ENCODE measurements at places on chromosomes 6 and 20.

DNA sequence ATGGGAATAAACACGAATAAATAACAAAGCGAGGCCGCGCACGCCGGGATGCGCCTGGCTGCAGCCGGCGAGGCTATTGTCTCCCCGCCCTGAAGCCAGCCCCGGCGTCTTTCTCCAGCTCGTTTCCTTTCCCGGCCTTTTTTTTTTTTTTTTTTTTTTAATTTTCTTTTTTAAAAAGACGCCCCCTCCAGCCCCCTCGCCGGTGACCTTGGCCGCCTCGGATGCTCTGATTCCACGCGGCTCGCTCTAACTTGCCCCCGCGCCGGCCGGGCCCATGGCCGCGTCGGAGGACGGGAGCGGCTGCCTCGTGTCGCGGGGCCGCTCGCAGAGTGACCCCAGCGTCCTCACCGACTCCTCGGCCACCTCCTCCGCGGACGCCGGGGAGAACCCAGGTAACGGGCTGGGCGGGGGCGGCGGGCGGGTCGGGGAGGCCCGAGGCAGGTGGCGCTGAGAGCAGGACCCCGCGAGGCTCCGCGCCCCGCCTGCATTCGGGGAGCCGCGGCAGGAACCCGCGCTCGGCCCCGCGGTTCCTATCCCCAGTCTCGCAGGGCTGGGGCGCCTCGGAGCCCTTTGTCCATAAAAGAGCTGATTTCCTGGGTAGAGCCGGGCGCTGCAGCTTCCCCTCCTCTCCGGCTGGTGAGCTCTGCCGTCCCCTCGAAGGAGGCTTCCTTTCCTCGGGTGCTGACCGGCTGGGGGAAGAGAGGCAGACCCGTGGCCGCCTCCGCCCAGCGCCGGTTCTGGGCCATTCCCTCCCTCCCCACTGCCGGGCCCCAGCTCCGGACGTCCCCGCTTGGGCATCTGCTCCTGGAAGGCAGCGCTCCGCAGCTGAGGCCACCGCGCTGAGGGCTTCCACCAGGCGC lies 631 bp downstream of the PHACTR3 start:
- DNase-seq: no peak

DNA sequence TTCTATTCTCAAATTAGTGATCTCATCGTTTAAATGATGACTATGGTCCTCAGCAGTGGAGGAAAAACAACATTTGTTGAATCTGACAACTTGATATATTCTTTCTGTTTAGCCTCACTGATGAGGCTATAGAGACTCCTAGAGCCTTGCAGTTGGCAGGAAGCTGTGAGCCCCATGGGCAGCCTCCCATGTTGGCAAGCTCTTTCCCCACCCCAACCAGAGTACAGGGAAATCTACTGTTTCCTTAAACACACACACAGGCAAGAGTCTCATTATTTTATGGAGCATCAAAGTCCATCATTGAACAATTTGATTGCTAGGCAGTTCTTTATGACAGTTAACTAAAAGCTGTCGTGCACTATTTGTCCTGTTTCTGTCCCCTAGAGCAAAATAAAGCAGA lies 498.2 kb upstream of the CITED2 start:
- DNase-seq: no peak

GRCh38 chr20:15599961-15600360 lies 973.3 kb downstream of the KIF16B start:
- no peak for DNase-seq

DNA sequence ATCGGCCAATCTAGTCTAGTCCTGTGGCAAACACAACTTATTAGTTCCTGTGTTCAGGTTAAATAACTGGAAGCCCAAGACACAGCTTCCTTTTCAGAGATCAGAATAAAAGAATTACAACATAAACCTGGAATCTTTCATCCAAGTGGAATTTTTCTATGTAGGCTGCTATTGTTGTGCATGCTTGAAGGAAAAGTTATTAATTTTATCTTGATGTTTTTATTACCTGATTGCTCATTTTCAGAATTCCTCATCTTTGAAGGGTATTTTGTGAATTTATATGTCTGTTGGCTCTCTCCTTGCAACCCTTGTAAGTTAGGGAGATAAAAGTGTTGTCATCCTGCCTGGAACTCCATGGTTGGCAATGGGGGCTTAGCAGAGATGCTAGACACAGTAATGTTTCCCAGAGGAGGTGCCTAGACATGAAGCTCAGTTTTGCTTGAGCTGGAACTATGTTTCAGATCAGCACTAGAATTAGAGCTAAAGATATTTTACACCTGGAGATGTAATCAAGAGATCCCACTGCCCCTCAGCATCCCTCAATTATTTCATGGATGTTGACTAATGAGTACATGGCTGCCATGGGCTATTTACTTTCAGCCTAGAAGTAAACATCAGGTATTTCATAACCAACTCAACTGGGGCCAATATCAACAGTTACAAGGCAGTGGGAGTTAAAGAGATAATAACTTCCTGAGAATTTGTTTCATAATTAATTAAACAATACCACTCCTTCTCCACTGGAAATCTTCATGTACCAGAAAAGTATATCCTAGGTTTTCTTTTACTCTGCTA lies 367.0 kb upstream of the MARCKS start:
- DNase-seq: no peak

DNA sequence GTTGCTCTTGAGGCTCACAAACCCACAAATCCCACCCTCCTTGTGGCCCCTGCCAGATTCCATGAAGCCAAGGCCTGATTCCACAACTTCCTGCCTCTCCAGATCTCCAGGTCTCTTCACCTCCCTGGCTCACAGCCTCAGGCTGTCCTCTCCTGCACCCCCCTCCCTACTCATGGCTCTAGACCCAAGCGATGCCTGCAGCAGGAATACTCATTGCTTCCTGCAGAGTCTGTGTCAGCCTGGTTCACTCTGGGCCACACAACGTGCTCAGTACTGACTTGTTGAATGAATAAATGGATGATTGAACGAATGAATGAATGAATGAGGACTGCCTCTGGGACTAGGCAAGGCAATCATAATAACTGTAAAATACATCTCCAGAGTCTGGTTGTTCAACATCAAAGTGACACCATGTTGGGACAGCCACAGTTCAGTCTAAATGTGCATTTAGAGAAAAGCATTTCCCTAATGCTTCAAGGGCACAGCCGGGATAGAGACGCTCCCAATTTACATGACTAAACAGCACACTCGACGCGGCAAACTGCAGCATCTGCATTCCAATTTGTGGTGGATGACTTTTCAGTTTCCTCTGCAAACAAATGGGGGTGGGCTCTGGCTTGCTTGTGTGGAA lies 139.9 kb downstream of the GRM4 start:
- DNase-seq: no peak

DNA sequence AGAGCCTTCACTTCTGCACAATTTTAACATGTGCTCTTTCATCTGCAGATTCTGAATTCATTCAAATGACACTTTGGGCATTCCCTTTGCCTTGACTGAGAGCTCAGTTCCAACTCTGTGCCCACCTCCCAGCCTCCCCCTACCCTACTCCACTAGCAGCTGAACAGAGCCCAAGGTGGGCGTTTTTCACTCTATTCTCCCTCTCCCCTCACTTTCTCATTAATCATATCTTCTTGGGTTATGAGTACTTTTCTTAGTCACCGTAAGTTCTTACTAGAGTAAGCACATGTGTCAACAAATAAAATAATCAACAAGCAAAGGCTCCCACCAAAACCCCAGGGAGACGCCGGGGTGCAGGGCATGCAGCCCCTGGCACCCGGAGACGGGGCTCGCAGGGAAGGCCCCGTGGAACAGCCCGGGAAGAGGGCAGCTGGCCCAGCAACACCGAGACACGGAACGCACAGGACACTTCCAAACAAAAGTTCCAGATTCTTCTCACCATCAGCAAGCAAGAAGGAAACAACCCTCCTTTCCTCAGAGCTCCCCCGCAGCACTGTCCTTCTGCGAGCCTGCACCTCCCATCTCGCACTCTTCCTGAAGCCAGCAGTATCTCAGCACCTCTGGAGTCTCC lies 34.1 kb downstream of the TAF4 start:
- no peak for DNase-seq

DNA sequence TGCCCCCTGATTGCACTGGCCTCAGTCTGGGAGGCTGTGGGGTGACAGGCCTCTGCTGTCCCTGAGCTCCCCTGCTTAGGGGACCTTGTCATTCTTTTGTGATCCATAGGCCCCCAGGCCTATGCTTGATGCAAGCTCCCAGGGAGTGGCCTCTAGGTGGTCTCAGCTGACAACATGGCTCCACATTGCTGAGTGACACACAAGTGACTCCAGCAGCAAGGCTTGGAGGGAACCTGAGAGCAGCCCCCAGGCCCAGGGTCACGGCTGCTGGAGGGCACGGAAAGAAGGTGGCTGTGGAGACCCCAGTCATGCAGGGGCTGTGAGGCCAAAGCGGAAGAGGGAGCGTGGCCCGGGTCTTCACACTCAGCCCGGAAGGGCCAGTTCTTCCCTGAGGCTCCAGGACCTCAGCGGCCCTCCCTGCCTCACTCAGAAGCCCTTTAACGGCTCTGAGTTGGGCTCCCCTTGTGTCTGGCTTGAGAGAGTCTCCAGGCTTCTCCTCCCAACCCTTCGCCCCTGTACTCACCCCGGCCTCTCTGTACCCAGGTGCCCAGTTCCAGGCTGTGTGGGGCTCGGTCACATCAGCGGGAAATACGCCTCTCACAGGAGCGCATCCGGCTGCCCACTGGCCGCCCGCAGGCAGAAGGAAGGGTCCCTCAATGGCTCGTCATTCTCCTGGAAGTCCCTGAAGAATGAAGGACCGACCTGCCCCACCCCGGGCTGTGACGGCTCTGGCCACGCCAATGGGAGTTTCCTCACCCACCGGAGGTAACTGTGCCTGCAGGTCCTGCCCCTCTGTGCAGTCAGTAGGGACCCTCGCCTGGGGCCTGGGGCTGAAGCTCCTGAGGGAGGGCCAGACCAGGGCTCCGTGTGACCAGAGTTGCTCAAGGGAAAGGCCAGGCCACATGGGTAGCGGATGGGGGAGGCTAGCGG lies 23.7 kb upstream of the PCMTD2 start:
- no peak for DNase-seq

- DNase-seq: no peak
These were observed 17.7 kb upstream of the NNAT start for GRCh38 chr20:37503256-37503927.

DNA sequence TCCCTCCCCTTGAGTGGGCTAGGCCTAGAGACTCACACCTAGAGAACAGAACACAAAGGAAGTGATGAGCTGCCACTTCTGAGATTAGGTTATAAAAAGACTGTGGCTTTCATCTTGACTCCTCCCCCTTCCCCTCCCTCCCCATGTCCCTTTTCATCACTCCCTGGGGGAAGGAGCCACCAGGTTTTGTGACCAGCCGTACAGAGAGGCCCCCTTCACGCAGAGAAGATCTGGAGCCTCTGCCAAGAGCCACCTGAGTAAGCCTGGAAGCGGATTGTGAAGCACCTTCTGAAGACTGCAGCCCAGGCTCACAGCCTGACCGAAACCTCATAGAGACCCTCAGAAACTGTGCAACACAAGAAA lies 118.4 kb upstream of the NXT1 start:
- no peak for DNase-seq

- DNase-seq: no peak
These were observed 45.6 kb upstream of the BEND6 start for GRCh38 chr6:56909115-56909907.

DNA sequence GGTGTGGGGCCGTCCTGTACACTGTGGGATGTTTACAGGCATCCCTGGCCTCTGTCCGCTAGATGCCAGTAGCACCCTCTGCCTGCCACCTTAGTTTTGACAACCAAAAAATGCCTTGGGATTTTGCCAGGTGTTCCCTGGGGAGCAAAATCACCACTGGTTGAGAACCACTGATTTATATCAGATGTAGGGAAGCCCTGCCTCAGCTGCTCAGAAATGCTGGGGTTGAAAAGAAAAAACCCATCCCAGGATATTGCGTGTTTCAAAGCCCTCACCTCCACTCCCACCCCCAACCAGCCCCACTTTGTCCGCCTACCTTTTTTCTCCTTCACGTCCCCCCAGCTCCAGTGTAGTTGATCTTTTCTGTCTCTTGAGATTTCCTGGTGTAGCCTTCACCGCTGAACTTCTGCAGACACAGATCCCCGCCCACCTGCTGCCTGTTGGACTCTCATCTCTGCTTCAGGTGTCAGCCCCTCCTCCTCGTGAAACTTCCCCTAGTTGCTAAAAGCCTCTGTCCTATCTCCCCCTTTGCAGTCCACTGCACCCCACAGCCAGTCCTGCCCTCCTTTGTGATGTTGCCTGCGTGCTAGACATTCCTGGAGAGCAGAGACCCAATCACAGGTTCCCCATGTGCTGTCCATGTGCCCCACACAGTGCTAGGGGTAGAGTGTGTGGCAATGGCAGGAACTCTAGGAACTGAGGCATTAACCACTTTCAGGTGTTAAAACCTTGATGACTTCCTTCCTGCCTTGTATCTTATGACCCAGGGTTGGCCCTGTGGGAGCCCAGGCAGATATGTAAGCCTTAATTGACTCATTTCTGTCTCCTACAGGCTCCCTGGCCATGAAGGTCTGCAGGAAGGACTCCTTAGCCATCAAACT lies 98.9 kb downstream of the TBC1D7 start:
- DNase-seq: no peak

DNA sequence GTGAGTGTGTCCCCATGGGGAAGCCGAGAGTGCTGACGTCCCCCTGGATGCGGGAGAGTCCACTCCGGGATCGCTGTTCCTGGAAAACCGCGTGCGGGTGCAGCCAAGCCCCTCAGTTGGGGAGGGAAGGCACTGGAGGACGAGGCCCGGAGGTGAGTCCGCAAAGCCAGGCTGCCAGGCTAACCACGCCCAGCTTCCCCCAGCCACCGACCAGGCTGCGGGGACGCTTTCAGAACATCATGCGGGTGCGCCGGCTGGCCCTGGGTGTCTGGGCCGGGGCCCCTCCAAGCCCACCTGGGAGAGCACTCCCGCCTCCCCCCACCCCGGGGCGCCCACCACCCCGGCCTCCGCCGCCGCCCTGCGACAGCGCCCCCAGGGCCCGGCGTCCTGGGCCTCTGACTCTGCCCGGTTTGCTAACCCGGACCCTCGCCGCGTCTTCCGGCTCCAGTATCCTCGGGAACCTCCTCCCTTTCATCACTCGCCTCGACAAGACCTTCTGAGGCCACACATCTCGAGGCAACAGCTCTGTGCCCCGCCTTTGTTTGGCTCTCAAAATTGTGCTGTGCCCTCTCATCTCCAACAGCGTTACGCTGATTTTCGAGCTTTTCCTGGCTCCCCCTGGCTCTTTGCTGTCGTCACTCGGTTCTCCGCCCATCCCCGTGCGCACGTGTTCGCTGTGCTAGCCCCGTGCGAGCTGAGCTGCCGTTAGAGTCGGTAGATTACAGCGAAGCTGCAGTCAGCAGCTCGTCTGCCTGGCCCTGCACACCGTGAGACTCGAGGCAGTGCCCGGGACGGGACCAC lies 47.1 kb upstream of the ENTPD6 start:
- peak; percentile 47 for DNase-seq

- no peak for DNase-seq
These were observed 25.0 kb downstream of the MAP1LC3A start for GRCh38 chr20:34583544-34583943.

GRCh38 chr20:50304923-50305635 lies 114.4 kb downstream of the CEBPB start:
- DNase-seq: no peak

DNA sequence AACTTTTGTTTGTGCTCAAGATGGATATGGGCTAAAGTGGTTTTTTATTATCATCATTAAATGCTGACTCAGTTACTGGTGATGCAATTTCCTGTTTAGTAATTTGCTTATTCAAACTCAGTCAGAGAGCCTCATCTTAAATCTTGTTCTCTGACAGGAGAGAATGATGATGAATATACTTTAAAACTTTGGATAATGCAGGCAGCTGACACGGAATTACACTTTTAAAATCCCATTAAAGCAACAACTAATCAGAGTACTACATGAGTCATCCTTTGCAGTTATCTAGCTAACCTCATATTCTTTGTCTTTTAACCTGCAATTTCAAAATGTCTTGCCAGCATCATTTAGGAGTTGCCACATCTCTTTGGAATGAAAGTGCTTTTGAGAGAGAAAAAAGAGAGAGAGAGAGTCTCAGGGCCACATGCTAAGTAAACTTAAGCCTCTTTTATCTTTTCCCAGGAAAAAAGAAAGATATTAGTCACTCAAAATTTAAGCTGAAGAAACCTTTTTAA lies 9.2 kb upstream of the C6orf141 start:
- no peak for DNase-seq

Data from stimulated activated CD4-positive, alpha-beta T cell treated with anti-CD3 and anti-CD28 coated beads, Interleukin-12 subunit alpha, Interleukin-12 subunit beta, amount 100 ng/mL, for 24 hours (primary cell).